ENCODE measurements at places on chromosomes 11 and 22.
A peak's percentile ranks its signal among the peaks of the same experiment; 100 is the strongest.

GRCh38 chr22:23093051-23093788 is 22.9 kb downstream of the GNAZ start:
- DNase-seq = no peak

GRCh38 chr11:15969281-15969680 is 387.1 kb downstream of the SOX6 start:
- DNase-seq = no peak

GRCh38 chr11:120096369-120097191 is 41.3 kb downstream of the TRIM29 start:
- DNase-seq = no peak

DNA sequence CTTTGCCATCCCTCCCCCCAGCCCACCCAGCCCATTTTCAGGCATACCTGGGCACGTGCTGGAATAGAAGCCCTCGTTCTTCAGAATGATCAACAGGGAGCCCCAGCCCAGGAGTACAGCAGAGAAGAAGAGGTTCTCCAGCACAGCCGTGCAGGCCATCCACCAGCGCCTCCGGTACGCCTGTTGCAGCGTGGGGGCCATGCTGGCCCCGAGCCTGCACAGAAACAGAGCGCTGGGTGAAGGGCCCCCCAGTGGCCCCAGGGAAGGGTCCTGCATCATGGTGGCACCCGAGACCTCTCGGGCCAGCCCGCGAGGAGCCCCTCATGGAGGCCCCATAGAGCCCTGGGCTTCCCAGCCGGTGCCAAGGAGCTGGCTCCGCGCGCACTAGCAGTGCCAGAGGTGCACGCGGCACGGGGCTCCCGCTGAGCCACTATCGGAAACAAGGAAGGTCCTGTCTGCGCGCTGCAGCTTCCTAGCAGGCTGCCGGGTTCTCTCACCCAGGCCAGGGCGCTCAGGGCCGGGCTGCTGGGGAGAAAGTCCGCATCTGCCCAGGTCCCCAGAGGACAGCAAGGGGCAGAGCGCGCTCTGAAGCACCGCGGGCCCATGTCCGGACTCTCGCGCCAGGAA is 1.5 kb downstream of the SLC43A1 start:
- DNase-seq = peak; percentile 46

Measured in NCI-H510A (cell line).